ELF-1 (cell line): ENCODE measurements at places on chromosomes 2 and 18.
A peak's percentile ranks its signal among the peaks of the same experiment; 100 is the strongest.

GRCh38 chr18:6569813-6570212, 155.1 kb upstream of the L3MBTL4 start:
- DNase-seq: no peak

- DNase-seq: no peak
These were observed 36.2 kb downstream of the MAL start for GRCh38 chr2:95061601-95062183.

- DNase-seq: no peak
These were observed 1.7 kb downstream of the HNRNPLL start for GRCh38 chr2:38600921-38601455.

DNA sequence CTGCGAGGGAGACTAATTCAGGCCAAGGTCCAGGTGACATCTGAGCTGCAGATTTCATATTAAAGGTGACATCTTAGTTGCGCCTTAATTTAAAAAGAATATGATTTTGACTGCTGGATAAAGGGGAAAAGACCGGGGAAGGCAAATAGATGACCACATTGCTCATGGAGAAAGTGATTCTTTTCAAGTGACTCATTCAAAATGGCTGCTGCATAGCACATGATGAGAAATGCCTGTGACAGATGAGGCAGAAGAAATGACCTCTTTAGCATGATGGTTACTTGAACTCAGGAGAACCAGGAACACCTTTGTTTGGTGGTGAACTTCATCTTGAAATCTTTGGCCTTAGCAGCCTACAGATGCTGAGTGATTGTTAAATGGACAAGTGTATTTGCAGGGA, 385.8 kb upstream of the TRIB2 start:
- DNase-seq: no peak

- DNase-seq: peak; percentile 86
These were observed 448 bp downstream of the IMPA2 start for GRCh38 chr18:11981543-11982366.

GRCh38 chr2:28381225-28382180, 11.2 kb upstream of the FOSL2 start:
- peak; percentile 43 for DNase-seq

DNA sequence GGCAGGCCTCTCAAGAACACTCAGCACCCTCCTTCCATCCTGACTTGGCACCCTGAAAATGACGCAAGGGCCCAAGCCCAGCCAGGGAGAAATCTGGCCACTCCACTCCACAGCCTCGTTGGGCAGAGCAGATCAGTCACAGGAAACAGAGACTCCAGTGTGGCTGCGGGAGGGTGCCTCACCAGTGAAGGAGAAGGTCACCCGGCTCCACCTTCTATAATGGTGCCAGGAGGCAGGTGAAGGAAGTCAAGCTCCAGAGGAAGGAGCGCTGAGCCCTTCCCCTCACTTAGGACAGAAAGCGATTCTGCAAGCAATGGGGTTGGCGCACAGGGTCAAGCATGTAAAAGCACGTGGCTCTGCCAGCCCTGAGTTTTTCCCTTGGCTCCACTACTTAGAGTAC, 35.3 kb downstream of the CRACDL start:
- DNase-seq: no peak

GRCh38 chr2:134289225-134289624, 35.4 kb downstream of the MGAT5 start:
- DNase-seq: no peak
